ENCODE measurements at places on chromosomes 4 and X. TPM values are rescaled to one million over a fixed set of nuclear protein-coding genes. Genes with fewer than 3 reads are reported as not detected.

DNA sequence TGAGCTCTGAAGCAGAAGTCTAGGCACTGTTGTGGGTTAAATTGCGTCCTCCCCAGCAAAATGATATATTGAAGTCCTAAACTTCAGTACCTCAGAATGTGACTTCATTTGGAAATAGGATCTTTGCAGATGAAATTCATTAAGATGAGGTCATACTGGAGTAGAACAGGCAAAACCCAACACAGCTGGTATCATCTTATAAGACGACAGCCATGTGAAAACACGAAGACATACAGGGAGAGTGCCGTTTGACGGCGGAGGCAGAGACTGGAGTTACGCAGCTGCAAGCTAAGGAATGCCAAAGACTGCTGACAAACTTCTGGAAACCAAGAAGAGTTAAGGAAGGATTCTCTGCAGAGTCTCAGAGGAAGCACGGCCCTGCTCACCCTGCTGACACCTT lies 241.5 kb downstream of the MAML3 start:
- H3K27me3 ChIP-seq: no peaks in the 10 kb centered on the region
- DNase-seq: no peak
- no peaks in the 10 kb centered on the region for H3K36me3 ChIP-seq
- H3K4me1 ChIP-seq: peaks cover 5% of the 10 kb centered on the region
- H3K27ac ChIP-seq: no peak overlapping the region
- no peak overlapping the region for H3K4me3 ChIP-seq

ASB12 gene
- polyA plus RNA-seq: 0.18 TPM

FHL1 gene
- polyA plus RNA-seq: 8.7 TPM

- DNase-seq: no peak
- no peak overlapping the region for H3K27ac ChIP-seq
- no peaks in the 10 kb centered on the region for H3K36me3 ChIP-seq
- H3K4me3 ChIP-seq: no peak overlapping the region
- H3K27me3 ChIP-seq: no peaks in the 10 kb centered on the region
These were observed 6.6 kb upstream of the GUF1 start for GRCh38 chr4:44671636-44672035.

- H3K36me3 ChIP-seq: no peaks in the 10 kb centered on the region
- H3K27me3 ChIP-seq: no peaks in the 10 kb centered on the region
- H3K27ac ChIP-seq: no peak overlapping the region
- H3K4me1 ChIP-seq: no peaks in the 10 kb centered on the region
- no peak for DNase-seq
These were observed 5.1 kb upstream of the MTHFD2L start for GRCh38 chr4:74152836-74153235.

DNA sequence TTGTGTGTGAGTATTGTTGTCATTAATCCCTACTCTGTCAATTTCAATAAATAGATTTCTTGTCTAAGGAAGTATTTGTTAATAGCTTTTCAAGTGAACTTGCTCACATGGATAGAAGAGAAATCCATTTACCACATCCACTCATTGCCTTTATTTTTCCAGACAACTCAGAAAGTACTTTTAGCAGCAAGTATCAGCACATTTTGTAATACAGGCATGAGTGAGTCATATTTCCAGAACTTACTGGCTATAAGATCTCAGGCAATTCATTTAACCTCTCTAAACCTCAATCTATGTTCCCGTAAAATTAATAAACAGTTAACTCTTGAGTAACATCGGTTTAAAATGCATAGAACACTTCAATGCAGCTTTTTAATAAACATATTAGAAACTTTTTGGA lies 317.9 kb upstream of the PCDH7 start:
- H3K4me3 ChIP-seq: no peak overlapping the region
- H3K27me3 ChIP-seq: no peaks in the 10 kb centered on the region
- H3K36me3 ChIP-seq: no peaks in the 10 kb centered on the region
- DNase-seq: no peak
- H3K4me1 ChIP-seq: no peaks in the 10 kb centered on the region

MID2 gene
- 2.4 TPM for polyA plus RNA-seq

ARHGAP10 gene
- polyA plus RNA-seq: 9.7 TPM

DNA sequence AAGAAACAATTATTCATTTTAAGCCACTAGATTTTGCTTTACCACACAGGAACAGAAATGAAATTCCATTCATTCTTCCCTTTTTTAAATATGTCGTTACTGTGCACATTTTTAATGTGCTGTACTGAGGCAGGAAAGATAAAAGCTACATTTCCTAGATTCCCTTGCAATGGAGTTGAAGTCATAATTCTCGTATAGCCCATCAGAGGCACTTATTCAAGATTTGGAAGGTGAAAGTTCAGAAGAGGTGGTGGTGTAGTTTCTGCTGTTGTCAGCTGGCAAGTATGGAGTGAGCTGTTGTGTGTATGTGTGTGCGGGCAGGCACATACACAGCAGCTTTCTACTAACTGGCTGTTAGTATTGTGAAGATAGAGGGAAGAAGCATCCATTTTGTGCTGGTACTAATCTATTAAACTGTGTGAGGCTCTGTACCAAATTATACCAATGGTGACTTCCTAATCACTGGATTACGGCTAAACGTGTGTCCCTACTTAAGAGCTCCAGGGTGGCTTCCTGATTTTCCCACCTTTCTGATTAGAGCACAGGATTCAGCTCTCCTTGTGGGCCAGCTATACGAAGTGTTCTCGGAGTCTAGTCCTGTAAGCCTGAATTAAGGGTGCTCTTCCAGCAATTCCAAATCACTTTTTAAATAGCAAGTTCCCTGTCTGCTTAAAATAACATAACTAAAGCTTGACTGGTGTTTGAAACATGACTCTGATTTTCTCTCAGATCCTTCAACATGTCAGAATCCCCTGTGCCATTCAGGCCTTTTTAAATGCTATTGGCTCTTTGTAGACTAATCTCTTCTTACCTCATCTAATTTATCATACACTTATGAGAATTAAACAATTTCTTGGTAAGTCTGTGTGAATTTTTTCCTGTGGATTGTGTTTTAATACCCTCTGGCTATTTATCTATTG lies 43.8 kb downstream of the PDS5A start:
- H3K27ac ChIP-seq: peak overlapping the region; percentile 44
- H3K27me3 ChIP-seq: no peaks in the 10 kb centered on the region
- H3K36me3 ChIP-seq: no peaks in the 10 kb centered on the region

BTC gene
- 4.9 TPM for polyA plus RNA-seq

CPLX1 gene
- polyA plus RNA-seq: not detected

DNA sequence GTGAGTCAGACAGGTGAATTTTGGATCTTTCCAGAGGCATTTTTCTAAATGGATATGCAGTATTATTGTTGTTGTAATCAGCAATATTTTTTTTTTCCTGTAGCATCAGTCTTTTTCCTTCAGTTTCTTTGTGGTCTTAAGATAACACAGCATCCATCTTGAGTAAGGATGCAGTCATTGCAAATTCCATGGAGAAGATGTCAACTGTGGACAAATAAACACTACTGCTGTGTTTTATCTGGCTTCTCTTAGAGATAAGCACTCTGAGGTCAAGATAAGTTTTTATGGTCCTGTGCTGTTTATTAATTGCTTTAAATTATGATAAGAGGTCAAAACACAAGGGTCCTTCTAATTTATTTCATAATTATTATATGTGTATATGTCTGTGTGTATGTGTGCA lies 1255.7 kb downstream of the ADGRL3 start:
- no peak overlapping the region for H3K4me3 ChIP-seq
- H3K27me3 ChIP-seq: no peaks in the 10 kb centered on the region
- no peaks in the 10 kb centered on the region for H3K4me1 ChIP-seq
- no peak overlapping the region for H3K27ac ChIP-seq

IL1RAPL1 gene
- polyA plus RNA-seq: 0.27 TPM

DNA sequence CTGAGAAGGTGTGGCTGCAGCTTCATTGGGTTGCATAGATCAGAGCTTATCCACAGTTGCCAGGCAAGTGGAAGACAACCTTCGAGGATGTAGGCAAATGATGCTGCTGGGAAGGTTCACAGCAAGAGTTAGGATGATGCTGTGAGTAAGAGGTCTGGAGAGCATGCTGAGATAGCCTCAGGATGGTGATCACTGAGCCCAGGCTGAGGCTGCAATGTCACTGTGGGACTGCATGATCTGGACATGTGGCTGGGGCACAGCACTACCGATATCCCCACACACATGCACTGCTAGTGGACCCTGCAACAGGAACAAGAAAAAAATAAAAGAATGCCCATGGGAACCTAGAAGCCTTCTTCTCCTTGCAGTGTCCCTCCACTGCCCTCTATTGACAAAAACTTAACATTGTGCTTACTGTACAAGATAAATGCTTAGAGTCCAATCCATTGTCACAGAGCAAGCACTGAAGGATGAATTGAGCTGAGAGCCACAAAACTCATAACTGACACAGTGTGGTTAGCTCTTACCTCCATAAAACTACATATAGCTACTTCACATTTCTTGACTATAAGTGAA lies 105.6 kb downstream of the CNKSR2 start:
- H3K27ac ChIP-seq: no peak overlapping the region
- peak; percentile 35 for DNase-seq
- no peaks in the 10 kb centered on the region for H3K27me3 ChIP-seq
- H3K36me3 ChIP-seq: no peaks in the 10 kb centered on the region
- no peak overlapping the region for H3K4me3 ChIP-seq

DNA sequence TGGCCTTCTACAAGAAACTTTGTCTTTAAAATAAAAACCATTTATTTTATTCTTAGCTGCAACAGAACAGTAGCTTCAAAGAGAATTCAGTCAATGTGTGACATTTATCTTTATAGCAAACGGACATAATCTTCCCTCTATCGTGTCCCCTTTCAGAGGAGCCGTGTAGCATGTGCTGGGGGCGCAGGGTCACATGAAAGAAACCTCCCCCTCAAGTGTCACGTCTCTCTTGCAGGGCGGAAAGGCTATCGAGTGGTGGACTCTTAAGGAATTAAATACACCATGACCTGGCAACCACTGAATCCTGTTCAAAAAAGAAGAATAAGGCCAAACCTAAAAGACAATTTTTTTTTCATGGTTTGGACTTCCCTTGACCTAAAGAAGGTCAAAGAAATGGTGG lies 40.2 kb downstream of the ZNF827 start:
- no peak overlapping the region for H3K27ac ChIP-seq
- H3K36me3 ChIP-seq: peaks cover 16% of the 10 kb centered on the region
- no peak overlapping the region for H3K4me3 ChIP-seq
- H3K27me3 ChIP-seq: no peaks in the 10 kb centered on the region
- DNase-seq: no peak
- H3K4me1 ChIP-seq: no peaks in the 10 kb centered on the region

GRCh38 chr4:102139932-102140331 lies 205.3 kb downstream of the SLC39A8 start:
- no peak overlapping the region for H3K4me3 ChIP-seq
- H3K36me3 ChIP-seq: no peaks in the 10 kb centered on the region
- H3K27me3 ChIP-seq: no peaks in the 10 kb centered on the region
- no peak for DNase-seq
- no peaks in the 10 kb centered on the region for H3K4me1 ChIP-seq

GRCh38 chrX:142616636-142617035 lies 409.1 kb upstream of the SPANXN4 start:
- H3K36me3 ChIP-seq: no peaks in the 10 kb centered on the region
- DNase-seq: no peak
- no peaks in the 10 kb centered on the region for H3K4me1 ChIP-seq
- no peak overlapping the region for H3K4me3 ChIP-seq

- no peak overlapping the region for H3K27ac ChIP-seq
- H3K4me1 ChIP-seq: no peaks in the 10 kb centered on the region
- no peak overlapping the region for H3K4me3 ChIP-seq
- no peaks in the 10 kb centered on the region for H3K27me3 ChIP-seq
These were observed 105.4 kb upstream of the TBC1D9 start for GRCh38 chr4:140861359-140862176.

DNA sequence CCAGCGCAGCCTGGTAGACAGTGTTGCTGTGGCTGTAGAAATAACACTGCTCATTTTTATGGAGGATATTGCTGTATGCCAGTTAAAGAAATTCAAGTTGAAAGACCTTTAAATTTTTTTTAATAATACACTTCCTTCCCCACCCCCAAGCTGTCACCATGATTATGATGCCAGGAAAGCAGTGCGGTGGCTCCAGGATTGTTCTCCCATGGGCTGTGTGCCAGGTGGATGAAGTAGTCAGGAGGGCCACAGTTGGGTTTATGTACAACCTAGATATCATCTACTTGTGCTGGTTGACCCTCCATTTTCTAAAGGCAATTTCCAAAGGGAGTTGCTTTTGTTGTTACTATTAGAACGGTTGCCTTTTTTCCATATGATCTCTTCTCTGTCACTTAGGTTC lies 136.6 kb downstream of the AFF1 start:
- H3K4me1 ChIP-seq: peaks cover 13% of the 10 kb centered on the region
- H3K36me3 ChIP-seq: no peaks in the 10 kb centered on the region
- no peak overlapping the region for H3K27ac ChIP-seq
- DNase-seq: peak; percentile 38
- no peaks in the 10 kb centered on the region for H3K27me3 ChIP-seq
- no peak overlapping the region for H3K4me3 ChIP-seq

CYSLTR1 gene
- polyA plus RNA-seq: 1.1 TPM

GRCh38 chrX:153973127-153974002 lies 811 bp downstream of the TMEM187 start:
- DNase-seq: peak; percentile 27
- peak overlapping the region; percentile 54 for H3K4me3 ChIP-seq
- peak overlapping the region; percentile 97 for H3K27ac ChIP-seq
- H3K4me1 ChIP-seq: no peaks in the 10 kb centered on the region
- peaks cover 13% of the 10 kb centered on the region for H3K36me3 ChIP-seq
- no peaks in the 10 kb centered on the region for H3K27me3 ChIP-seq

GRCh38 chr4:124028182-124028581 lies 631.6 kb downstream of the SPRY1 start:
- H3K4me1 ChIP-seq: no peaks in the 10 kb centered on the region
- H3K27ac ChIP-seq: no peak overlapping the region
- DNase-seq: no peak
- no peaks in the 10 kb centered on the region for H3K36me3 ChIP-seq
- no peaks in the 10 kb centered on the region for H3K27me3 ChIP-seq

GRCh38 chrX:153642655-153643430 lies 4.2 kb upstream of the DUSP9 start:
- no peaks in the 10 kb centered on the region for H3K4me1 ChIP-seq
- no peak overlapping the region for H3K27ac ChIP-seq
- H3K36me3 ChIP-seq: no peaks in the 10 kb centered on the region

GRCh38 chr4:48187813-48188212 lies 53.8 kb upstream of the TXK start:
- no peaks in the 10 kb centered on the region for H3K36me3 ChIP-seq
- no peak overlapping the region for H3K4me3 ChIP-seq
- no peaks in the 10 kb centered on the region for H3K4me1 ChIP-seq
- no peak overlapping the region for H3K27ac ChIP-seq
- H3K27me3 ChIP-seq: no peaks in the 10 kb centered on the region

GRCh38 chrX:152901816-152902501 lies 4.1 kb downstream of the ZNF185 start:
- no peaks in the 10 kb centered on the region for H3K4me1 ChIP-seq
- no peak overlapping the region for H3K27ac ChIP-seq
- peaks cover 4% of the 10 kb centered on the region for H3K27me3 ChIP-seq

MND1 gene
- polyA plus RNA-seq: 3.8 TPM

- no peak overlapping the region for H3K27ac ChIP-seq
- no peaks in the 10 kb centered on the region for H3K4me1 ChIP-seq
- H3K36me3 ChIP-seq: no peaks in the 10 kb centered on the region
- no peak for DNase-seq
- no peaks in the 10 kb centered on the region for H3K27me3 ChIP-seq
These were observed 45.9 kb upstream of the GPRIN3 start for GRCh38 chr4:89353514-89353913.

NAP1L2 gene
- 1.8 TPM for polyA plus RNA-seq

GRCh38 chr4:113785781-113786180 lies 24.2 kb upstream of the CAMK2D start:
- no peak overlapping the region for H3K27ac ChIP-seq
- H3K4me3 ChIP-seq: no peak overlapping the region
- H3K27me3 ChIP-seq: no peaks in the 10 kb centered on the region
- H3K4me1 ChIP-seq: no peaks in the 10 kb centered on the region
